ENCODE measurements at places on chromosomes 2 and 18. TPM values are rescaled to one million over a fixed set of nuclear protein-coding genes. Genes with fewer than 3 reads are reported as not detected.

Gene MPP4
- total RNA-seq: 3.9 TPM

DNA sequence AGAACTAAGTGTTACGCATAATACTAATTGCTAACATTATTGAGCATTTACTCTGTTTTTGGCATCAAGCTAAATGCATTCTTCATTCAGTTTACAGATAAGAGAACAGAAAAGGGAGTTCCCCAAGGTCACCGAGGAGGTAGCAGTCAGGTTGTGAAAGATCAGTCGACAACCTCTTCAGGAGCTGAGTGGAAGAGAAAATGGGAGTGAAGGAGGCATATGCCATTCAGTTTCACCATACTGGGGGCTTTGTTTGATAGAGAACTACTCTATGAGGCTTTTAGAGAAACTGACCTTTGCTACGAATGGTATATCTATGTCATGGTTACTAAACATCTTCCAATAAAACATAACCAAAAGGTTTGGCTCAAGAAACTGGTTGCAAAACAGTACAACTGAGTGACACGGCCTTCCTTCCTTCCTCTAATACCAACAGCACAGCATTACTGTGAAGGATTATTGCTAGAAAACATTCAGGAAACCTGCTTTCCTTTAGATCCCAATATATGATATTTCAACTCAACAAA is 112.1 kb downstream of the RBMS1 start:
- DNase-seq: no peak

DNA sequence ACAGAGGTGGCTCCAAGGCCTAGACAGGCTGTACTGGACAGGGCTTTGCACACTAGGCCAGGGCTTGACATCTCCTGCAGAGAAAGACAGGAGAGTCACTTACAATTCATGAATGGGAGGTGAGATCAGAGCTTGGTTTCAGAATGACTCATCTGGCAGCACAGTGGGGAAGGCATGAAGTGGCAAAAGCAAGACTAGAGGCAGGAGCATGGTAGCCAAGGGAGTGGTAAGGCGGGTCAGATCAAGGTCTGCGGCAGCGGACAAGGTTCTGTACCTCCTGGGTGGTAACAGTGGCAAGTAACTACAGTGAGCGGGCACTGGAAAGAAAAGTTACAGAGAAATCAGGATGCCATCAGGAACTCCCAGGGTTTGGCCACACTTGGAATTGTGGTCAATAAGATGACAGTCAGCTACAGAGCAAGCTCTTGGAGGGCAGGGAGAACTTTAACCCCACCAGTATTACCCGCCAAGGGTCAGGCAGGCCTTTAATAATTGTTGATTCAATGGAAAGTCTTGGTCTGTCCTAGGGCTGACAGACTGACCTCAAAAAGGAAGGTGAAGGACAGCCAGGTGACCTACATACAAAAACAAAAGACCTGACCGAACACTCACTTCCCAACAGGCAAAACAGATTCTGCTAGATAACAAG is 5.7 kb downstream of the MCFD2 start:
- peak; percentile 75 for DNase-seq

Gene ZC3H6
- total RNA-seq: 11.7 TPM

- DNase-seq: peak; percentile 91
These were observed 70.0 kb downstream of the NAB1 start for GRCh38 chr2:190718652-190719526.

Gene ACADL
- total RNA-seq: 0.13 TPM

DNA sequence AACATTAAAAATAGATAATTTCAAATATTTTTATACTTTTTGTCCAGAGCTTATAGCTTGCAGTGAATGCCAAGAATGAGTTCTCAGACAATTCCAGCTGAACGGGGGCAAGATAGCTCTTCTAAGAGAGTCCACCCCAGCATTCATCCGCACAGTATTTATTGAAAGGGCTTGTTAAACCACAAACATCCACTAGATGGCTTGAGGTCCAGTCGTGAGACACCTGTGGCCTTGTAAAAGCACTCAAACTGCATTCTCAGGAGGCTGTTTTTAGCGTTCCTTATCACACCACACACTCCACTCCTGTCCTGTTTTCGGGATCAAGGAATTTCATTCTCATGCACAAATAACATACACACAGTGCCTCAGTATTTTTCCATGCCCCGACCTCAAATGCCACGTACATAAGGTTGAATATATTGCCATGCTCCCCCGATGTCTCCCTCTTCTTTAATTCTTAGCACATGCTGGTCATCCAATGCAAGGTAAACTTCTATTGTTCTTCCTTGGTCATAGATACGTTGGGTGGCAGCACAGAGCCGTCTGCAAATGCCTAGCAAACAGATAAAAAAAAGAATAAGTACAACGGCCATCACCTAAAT is 47.4 kb downstream of the DNAJC10 start:
- DNase-seq: peak; percentile 82

GRCh38 chr2:164960159-164960558 is 4.8 kb upstream of the SLC38A11 start:
- no peak for DNase-seq

Gene MOB4
- total RNA-seq: 39.9 TPM
